ENCODE measurements at places on chromosomes 5 and 9. TPM values are rescaled to one million over a fixed set of nuclear protein-coding genes. Genes with fewer than 3 reads are reported as not detected.

Gene MIGA2
- total RNA-seq, result 12.0 TPM

Gene RASGEF1C
- total RNA-seq, result 5.7 TPM

Gene PCDHAC2
- total RNA-seq, result 2.1 TPM

Gene TMEM167A
- 44.9 TPM for total RNA-seq

Gene ABCA1
- 33.9 TPM for total RNA-seq

Gene SLCO4C1
- total RNA-seq, result 1.0 TPM

Gene IL4
- total RNA-seq, result not detected

Gene CCDC171
- 5.7 TPM for total RNA-seq

Gene SLC6A19
- under 0.01 TPM for total RNA-seq

Gene SERINC5
- 21.4 TPM for total RNA-seq

Gene OTP
- total RNA-seq, result not detected

Gene ORM1
- total RNA-seq, result 1.6 TPM

Gene PCDHGA1
- total RNA-seq, result 0.52 TPM

Gene NKD2
- 1.6 TPM for total RNA-seq

Gene FRMD3
- 27.7 TPM for total RNA-seq

Gene CD274
- 0.52 TPM for total RNA-seq

Gene SLC36A3
- not detected for total RNA-seq

Gene GFI1B
- total RNA-seq, result 1.0 TPM
